ENCODE measurements at places on chromosomes 12 and 14.

GRCh38 chr14:88233915-88234314 lies 89.2 kb downstream of the KCNK10 start:
- no peak for DNase-seq

DNA sequence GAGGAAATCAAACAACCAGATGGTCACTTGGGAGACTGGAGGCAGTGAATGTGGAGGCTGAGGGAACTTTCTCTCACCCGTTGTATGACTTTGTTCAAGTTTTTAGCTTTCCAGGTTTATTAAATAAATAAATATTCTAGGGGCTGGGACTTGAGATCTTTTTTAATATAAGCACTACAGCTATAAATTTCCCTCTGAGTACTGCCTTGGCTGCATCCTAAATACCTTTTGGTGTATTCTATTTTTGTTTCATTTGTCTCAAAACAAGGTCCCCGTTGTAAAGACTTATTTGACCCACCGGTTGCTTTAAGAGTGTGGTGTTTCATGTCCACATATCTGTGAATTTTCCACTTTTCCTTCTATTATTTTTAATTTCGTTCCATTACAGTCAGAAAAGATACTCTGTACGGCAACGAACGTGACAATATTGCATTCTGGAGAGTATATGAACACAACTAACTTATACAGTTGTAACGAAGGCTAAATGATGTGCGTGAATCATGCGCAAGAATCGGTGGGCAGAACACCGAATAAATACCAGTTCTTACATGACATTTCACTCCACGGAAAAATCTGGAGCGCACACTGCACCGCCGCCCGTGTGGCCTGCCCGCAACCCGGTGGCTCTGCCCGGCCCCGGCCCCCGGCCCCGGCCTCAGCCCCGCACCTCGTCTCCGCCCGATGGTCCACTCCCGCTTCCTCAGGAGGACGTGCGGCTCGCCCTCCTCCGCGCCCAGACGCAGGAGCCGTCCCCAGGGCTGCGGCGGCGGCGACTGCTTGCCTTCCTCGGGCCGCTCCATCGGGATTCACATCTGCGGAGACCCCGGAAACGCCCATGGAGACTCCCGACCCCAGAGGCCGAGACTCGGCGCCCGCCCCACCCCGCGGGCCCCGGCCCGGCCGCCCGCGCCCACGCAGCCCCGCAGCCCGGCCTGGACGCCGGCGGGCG lies 602 bp downstream of the CHFR start:
- DNase-seq, result no peak

DNA sequence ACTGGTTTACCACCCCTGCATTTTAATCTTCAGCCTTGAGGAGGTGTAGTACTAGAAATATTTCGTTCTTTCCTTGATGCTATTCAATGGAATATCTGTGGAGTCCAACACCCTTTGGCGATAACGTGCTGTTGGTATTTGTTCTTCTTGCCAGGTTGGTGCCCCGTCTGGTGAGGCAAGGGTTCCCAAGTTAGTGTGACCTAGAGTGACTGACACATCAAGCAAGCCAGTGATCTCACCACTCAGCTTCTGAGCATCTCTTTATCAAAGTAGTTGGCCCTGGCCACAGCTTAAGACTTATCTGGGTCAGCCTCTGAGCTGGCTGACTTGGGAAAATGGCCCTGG lies 60.2 kb downstream of the PLXNC1 start:
- no peak for DNase-seq

GRCh38 chr12:116603546-116604177 lies 44.5 kb downstream of the MAP1LC3B2 start:
- no peak for DNase-seq

DNA sequence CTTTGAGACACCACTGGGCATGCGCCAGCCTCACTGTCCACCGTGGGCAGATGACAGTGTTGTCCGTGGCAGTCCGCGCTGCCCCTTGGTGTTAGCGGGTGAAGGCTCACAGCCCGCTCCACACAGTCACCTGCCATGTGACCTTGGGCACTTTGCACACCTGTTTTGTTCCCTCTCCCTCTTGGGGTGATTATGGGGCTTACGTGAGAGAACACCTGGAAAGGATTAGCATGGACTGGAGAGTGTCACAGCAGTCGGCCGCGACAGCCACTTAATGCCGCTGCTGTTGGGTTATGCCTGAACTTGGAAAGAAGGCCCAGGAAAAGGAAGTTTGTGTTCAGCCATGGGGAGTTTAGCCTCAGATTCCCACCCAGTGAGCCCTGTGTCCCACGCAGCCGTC lies 94.2 kb downstream of the DDX51 start:
- no peak for DNase-seq
